ENCODE measurements at places on chromosomes 16 and 17.
A peak's percentile ranks its signal among the peaks of the same experiment; 100 is the strongest.

GRCh38 chr16:79073566-79073965 is 527.0 kb downstream of the MAF start:
- DNase-seq, result no peak

DNA sequence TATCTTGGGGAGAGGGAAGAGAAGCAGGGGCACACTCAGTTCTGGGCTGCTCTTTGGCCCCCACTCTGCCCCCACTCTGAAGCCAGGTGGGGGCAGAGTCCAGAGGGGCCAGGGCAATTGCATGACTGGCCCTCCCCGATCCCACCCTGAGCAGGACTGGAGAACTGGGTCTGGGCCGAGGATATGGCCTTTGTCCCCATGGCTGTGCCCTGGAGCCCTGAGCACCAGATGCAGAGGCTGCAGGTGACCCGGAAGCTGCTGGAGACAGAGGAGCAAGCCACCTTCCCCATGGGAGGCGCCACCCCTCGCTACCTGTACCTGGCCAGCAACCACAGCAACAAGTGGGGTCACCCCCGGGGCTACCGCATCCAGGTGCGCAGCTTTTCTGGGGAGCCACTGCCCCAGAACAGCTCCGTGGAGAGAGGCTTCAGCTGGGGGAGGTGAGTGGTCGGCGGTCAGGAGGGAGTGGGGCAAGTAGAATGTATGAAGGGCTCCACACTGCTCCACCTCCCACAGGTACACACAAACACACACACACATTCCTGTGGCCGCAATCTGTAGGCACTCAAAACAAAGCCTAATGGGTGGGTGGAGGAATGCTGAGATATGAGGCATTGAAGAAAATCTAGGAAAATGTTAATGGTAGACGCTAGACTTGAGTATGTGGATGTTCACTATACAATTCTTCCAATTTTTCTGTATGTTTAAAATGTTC is 21.4 kb downstream of the AOC3 start:
- DNase-seq, result no peak

DNA sequence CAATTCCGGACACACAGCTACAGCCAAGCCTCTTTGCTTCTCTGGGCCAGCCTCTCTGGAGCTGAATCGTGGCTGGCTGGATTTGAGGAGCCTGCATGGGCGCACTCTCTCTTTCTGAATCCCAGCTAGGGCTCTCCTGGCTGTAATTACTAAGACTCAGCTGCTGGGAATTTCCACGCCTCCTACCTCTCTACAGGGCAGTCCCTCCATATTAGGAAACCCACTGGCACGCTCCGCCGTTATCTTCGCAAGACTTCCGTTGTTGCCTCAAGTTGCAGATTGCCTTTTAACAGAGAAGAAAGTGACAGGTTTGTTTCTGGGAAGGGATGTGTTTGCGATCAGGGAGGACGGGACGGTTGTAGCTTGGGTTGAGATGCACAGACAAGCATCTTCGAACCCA is 188.4 kb upstream of the NLRP1 start:
- no peak for DNase-seq

DNA sequence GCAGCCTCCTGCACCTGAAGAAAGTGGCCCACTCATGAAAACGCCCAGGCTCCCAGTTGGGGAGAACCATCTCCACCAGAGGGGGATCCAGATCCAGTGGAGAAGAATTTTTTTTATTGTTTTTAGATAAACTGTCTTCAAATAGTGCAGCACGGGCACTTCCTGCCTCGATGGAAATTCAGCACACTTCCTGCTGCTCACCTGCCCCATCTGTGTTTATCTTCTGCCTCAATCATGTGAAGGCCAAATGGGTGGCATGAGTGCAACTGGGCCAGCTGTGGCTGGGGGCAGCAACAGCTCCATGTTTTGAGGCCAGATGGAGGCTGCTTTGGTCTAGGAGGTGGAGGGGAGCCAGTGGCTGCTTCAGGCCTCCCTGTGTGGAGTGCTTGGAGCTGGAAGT is 75.9 kb upstream of the WSB1 start:
- DNase-seq, result no peak

DNA sequence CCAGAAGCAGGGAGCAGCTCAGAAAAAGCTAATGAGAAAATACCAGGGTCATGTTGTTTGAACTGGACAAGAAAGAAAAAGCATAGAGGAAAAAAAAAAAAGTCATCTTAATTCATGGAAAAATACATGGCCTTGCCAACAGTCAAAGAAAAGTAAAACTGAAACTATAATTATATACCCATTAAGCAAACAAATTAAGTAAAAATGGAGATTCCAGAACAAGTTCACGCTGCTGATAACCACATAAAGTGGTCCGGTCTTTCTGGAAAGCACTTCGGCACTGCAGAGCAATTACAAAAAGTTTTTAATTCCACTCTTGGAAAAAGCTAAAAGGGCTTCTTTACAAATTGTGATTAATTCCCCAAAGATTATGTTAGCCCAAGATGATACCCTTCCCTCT is 12.4 kb upstream of the P2RX5 start:
- DNase-seq, result no peak

DNA sequence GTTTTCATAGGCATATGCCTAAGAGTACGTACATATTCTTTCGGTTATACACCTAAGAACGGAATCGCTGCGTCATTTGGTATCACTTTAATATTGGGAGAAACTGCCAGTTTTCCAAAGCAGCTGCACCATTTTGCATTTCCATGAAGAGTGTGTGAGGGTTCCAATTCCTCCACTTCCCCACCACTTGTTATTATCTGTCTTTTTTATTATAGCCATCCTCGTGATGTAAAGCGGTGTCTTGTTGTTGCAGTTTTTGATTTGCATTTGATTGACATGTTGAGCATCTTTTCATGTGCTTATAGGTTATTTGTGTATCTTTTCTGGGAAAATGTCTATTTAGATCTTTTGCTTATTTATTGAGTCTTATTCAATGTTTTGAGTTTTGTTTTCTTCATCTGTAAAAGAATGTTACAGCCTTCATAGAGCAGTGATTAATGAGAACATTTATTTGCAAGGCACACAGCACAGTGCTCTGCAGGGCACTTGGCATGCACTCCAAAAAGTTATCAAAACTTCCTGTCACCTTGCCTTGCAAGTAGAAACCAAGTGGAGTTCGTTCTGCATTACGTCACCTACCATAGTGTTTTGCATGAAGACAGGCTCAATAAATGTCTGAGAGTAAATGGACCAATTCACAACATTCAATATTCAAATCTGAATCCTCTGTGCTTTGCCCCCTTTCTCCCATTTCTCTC is 26.6 kb upstream of the ST6GALNAC1 start:
- no peak for DNase-seq

GRCh38 chr16:9772526-9773225 is 409.6 kb downstream of the GRIN2A start:
- no peak for DNase-seq

- no peak for DNase-seq
Measured at GRCh38 chr17:12048843-12049473, 28.3 kb downstream of the MAP2K4 start.

DNA sequence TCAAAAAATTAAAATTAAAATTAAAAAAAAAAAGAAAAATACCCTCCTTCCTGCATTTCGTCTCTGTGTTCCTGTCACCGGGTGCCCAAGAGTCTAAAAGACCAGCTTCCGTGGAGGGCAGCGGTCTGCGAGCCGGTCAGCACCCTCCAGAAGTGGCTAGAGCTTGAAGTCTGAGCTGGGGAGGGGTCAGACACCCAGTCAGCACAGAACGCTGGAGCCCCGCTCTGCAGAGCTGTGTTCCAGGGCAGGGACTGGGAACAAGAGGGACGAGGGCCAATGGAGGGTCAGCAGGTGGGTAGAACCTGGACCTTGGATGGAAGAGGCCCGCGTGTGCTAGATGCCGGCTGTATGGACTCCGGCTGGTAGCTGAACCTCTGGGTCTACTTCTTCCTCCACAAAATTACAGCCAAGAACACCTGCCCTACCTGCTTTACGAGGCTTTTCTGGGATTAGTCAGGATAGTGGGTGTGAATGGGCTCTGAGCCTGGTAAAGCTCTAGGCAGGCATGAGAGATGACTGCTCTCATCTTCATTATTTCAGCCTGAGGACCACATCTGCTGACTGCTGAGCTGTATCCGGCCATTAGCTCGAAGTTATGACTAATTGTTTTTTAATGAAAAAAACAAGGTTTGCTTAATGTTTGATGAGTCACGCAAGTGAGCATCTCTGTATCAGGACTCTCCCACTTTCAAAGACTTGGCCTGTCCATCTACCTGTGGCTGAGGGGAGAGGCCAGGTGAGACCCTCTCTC is 5.9 kb downstream of the TRPV1 start:
- DNase-seq, result no peak

DNA sequence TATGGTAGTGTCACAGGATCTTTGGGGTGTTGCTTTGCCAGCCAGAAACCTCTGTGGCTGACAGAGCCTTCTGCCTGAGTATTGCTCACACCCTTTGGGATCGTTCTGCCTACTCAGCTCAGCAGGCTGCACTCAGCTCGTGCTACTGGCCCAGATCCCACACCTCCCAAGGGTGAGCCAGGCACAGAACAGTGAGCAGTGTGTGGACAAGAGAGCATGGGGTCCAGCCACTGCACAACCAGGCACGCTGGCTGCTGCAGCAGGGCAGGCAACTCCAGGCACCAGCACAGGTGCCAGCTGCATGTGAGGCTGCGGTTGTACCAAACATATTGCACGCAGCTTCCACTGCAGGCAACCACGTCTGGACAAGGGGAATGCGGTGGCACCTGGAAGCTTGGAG is 84.9 kb downstream of the CYB561 start:
- no peak for DNase-seq

GRCh38 chr17:32319548-32319905 is 22.4 kb downstream of the C17orf75 start:
- peak; percentile 55 for DNase-seq

DNA sequence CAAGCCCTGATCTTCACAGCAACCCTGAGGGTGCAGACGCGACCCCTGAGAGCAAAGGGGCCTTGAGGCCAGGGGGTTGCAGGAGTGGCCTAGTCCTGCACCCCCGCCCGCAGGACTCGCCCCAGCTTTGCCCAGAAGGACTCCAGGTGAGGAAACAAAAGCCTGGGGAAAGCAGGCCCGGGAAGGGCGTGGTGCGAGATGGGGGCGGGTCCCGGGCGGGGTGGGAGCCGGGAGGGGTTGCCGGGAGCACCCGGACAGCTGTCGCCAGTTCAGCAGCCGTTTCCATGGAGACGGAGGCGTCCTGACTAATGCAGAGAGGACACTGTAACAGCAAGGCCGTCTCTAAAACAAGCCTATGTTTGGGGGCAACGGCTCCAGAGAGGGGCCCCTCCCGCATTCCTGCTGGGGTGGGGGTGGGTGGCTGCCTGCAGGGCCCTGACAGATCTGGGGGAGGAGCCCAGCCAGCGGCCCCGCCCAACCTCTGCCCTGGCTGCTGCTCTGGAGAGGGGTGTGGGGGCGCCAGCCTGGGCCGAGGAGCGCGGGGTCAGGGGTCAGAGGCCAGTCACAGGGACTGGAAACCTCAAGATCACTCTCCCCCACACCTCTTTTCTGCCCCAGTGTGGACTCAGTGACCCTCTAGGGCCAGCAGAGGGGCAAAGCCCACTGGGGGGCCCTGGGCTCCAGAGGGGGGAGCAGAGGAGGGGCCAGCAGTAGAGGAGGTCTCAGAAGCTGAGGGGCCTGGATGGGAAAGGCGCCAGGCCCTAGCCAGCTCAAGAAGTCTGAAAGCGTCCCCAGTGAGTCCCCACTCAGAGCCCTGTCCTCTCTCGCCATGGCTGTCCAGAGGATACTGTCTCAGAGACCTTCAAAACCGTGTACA is 3.1 kb upstream of the TPPP3 start:
- DNase-seq, result no peak

All from GM12878 (cell line).